ENCODE measurements at places on chromosomes 3 and 15.

- DNase-seq = no peak
Observed at GRCh38 chr15:78129751-78130287, 1.4 kb downstream of the CIB2 start.

DNA sequence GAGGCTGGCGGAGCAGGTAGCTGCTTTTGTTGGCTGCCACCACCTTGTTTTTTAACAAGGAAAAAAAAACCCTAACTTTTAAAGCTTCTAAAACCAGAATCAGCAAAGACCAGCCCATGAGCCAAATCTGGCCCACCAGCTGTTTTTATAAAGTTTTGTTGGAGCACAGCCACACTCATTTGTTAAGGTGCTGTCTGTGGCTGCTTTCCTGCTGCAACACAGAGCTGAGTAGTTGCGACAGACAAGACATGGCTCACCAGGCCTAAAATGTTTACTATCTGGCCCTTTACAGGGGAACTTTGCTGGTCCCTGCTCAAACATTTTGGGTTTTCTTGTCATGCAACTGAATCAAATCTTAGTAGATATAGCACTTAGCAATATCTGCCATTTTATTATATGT lies 18.9 kb downstream of the EFCAB12 start:
- no peak for DNase-seq

DNA sequence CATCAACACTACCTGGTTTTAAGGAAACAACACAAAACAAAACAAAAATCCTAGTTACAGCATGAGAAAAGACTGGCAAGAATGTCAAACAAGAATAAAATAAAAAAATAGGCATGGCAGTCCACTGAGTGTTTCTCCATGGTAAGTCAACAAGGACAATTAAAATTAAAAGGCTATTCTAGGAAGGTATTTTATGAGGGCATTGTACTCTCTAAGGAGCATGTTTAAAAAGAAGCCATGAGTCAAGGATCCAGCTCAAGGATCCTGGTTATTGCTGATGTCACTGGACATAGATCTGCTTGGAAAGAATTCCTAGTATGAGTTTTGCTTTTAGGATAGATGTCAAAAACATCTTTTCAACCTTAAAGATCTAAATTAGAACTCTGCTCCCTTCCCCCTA lies 106.7 kb downstream of the MYO5A start:
- DNase-seq = no peak

DNA sequence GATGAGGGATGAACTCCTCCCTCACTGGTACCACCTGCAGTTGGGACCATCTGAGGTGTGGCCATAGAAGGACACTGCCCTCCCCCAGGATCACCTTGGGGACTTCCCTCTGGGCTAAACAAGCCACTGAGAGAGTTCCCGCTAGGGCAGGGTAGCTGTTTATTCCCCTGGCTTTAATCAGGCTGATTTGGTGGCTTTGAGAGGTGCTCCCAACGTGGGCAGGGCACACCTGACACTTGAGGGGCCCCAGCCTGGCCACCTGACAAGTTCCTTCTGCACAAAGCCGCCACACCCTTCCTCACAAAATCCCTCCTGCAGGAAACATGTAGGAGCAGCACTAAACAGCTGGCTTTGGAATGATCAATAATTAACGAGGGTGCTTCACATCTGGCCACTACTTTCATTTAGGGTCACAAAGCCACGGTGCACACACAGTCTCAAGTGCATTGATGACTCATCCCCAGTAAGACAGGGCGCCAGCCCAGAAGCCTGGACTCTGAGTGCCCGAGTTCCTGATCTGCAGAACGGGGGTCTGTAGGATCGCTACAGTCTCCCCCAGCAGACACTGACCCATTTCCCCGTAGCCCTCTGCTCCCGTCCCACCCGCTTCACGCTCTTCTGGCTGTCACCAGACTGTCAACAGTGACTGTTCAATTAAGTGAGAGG lies 75.1 kb downstream of the ATP10A start:
- no peak for DNase-seq

DNA sequence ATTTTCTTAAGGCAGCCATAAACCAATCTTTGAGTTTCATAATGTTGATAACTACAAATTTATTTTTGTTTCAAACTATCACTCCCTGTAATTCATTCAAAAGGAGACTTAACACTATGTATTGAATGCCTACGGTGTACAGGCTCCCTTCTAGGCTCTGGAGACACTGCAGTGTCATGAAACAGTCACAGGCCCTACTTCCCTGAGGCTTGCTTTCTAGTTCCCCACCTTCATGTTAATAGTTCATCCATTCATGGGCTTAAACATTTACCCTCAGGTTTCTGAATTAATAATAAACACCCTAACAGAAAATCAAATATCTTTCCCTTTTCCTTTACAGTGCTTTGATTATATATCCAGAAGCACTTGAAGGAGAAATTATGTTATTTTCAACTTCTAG lies 168.7 kb downstream of the CHL1 start:
- no peak for DNase-seq

GRCh38 chr3:179732661-179733348 lies 80.0 kb downstream of the USP13 start:
- no peak for DNase-seq

- DNase-seq = no peak
Observed at GRCh38 chr15:39556461-39556860, 24.4 kb upstream of the THBS1 start.

- no peak for DNase-seq
Observed at GRCh38 chr3:17941766-17942165, 199.3 kb upstream of the TBC1D5 start.

DNA sequence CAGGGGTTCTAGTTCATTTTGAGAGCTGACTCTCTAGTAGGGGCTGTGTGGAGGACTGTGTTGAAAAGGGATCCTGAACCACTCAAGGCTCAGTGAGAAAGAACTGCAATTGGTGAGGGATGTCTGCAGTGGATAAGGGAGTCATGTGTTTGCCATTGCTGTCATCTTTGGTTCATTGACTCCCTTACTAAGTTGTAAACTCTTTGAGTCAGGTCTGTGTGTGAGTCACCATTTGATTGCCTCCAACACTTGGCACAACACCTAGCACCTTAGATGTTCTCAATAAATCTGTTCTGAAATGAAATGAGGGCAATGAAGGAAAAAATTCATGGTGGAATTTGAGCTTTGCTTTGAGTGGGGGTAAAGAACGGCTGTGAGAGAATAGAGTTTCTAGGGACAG lies 51.7 kb downstream of the PLS1 start:
- DNase-seq = no peak

DNA sequence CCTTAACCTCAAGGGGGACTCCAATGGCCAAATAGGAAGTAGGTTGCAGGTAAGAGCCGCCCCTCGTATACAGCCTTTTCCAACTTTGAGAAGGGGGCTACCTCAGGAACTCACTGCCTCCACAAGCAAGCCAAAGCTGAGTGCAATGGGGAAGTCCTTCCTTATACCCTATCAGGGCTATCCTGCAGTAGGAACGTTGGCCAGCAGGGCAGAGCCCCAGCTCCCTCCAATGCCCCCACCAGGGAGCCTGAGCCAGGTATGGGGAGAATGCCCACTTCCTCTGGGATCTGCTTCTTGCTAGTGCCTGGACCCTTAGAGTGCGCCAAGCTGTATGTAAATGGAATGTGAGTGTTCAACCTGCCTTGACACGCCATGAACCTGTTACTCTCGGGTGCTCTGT lies 16.3 kb downstream of the CACNA2D2 start:
- DNase-seq = no peak
